ENCODE measurements at places on chromosomes 2 and 18. TPM values are rescaled to one million over a fixed set of nuclear protein-coding genes. Genes with fewer than 3 reads are reported as not detected.

The VWC2L gene
- not detected for total RNA-seq

The MARCHF4 gene
- 27.7 TPM for total RNA-seq

The ANKRD29 gene
- total RNA-seq = 17.4 TPM

The ACADL gene
- 0.07 TPM for total RNA-seq

The SLC8A1 gene
- 0.26 TPM for total RNA-seq

The CXCR1 gene
- not detected for total RNA-seq

The PLEKHA3 gene
- 15.4 TPM for total RNA-seq

The ASIC4 gene
- 0.14 TPM for total RNA-seq

The HRH4 gene
- total RNA-seq = not detected

The CIDEA gene
- total RNA-seq = not detected

The C1GALT1C1L gene
- total RNA-seq = 2.6 TPM

The LYG2 gene
- total RNA-seq = not detected

The GPAT2 gene
- not detected for total RNA-seq

The RIT2 gene
- total RNA-seq = not detected

The BMP10 gene
- total RNA-seq = not detected

The PIEZO2 gene
- 0.61 TPM for total RNA-seq

The C1QL2 gene
- total RNA-seq = 0.29 TPM

The RPRM gene
- not detected for total RNA-seq

The KYNU gene
- 276 TPM for total RNA-seq

The CCL20 gene
- total RNA-seq = 6.2 TPM

The ASB18 gene
- 0.03 TPM for total RNA-seq

The SPAG16 gene
- 14.4 TPM for total RNA-seq

The FAM237A gene
- not detected for total RNA-seq

The HOXD3 gene
- total RNA-seq = not detected

The ADRA2B gene
- 0.13 TPM for total RNA-seq

The MC2R gene
- not detected for total RNA-seq

The LHCGR gene
- total RNA-seq = not detected

The RUFY4 gene
- total RNA-seq = not detected

The KCNK3 gene
- 0.81 TPM for total RNA-seq

The NT5C1B gene
- total RNA-seq = not detected

The NDC80 gene
- total RNA-seq = 9.1 TPM
